LHCN-M2 (cell line): ENCODE measurements at places on chromosomes 6 and 20. TPM values are rescaled to one million over a fixed set of nuclear protein-coding genes. Genes with fewer than 3 reads are reported as not detected.
A peak's percentile ranks its signal among the peaks of the same experiment; 100 is the strongest.

FAM184A gene
- 0.29 and 0.51 TPM in 2 replicates for total RNA-seq

SDC4 gene
- total RNA-seq = 102 and 126 TPM in 2 replicates

GRCh38 chr6:48735846-48736245, 624.8 kb upstream of the PTCHD4 start:
- DNase-seq = no peak

- DNase-seq = peak; percentile 5
These were observed 6.6 kb downstream of the APOBEC2 start for GRCh38 chr6:41059556-41059955.

GRCh38 chr20:14741616-14742015, 404.2 kb upstream of the FLRT3 start:
- DNase-seq = no peak

GRCh38 chr6:22091424-22091948, 205.3 kb downstream of the PRL start:
- DNase-seq = no peak

- peak; percentile 68 for DNase-seq
These were observed 33.0 kb downstream of the SLCO4A1 start for GRCh38 chr20:62675156-62675876.

DNA sequence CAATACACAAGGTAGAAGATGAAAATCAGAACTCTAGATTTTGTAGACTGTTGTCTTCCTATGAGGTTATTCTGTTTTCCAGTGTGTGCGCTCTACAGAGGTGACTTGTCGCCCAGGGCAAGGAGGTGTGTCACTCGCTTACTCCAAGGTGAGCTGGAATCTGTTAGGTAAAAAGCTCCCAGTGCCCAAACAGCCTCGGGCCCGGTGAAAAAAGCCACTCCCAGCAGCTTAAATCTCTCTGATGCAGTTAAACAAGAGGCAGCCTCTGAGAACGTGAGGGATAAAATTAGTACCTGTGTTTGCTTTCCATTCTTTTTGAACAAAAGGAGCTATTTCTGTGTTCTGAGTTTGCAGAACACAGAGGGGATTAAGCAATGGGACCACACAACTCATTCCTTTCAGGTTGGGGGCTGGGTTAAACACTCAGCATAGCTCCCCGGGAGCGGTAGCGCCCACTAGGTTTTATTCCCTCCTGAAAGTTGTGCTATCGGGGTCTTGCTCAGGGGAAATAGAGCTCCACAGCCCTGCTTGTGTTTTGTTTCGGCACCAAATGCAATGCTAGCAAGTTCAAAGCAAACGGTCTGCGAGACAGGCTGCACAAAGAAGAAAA, 181.2 kb downstream of the FOXA2 start:
- DNase-seq = no peak

DNA sequence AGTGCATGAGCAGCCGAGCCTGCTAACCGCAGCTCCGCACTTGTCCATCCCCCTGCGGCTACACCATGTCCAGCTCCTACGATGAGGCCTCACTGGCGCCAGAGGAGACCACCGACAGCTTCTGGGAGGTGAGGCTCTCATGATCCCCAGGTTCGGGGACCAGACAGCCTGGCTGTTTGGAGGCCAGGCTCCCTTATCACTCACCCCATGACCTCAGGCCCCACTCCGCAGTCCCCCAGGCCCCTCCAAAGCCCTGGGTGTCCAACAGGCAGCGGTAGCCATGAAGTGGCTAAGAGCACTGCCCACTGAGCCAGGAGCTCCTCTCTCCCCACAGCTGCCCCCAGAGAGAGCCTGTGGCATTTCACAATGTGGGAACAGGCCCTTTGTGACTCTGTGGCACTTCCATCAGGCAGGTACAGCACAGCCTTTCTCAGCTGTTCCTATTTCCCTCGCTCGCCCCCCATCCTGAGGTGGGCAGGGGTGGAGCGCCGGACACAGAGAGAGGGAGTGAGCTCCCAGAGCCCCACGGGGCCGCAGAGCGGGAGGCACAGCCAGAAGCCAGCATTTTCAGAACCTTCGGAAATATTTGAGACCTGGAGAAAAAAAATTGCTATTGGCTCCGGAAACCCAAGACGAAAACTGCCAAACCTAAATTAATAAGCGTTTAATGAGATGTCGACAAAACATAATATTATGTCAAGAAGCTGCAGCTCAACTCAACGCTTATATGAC, 29.7 kb downstream of the SPDEF start:
- DNase-seq = no peak

- no peak for DNase-seq
These were observed 170.6 kb downstream of the TRMT11 start for GRCh38 chr6:126156973-126157372.

DNA sequence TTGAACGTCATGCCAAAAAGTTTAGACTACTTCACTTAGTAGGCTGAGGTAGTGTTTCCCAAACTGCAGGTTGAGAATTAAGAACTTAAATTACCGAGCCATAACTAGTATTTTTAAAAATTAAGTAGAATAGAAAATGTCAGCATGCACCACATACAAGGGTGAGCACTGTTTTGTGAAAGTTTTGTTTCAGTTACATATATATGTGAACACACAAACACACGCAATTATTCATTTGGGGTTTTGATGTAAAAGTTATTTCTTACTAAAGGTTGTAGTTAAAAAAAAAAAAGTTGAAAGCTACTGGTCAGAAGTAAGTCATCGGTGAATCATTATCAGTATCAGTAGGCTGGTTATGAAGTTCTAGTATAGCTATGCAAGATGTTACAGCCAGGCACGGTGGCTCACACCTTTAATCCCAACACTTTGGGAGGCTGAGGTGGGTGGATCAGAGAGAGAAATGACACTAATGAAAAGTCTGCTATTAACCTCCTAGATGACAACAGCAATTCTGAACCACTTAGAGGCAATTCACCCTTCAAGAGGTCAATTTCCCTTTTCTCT, 24.1 kb downstream of the FASTKD5 start:
- DNase-seq = peak; percentile 11

- DNase-seq = peak; percentile 72
These were observed 42.8 kb upstream of the UBR2 start for GRCh38 chr6:42520786-42521607.

GRCh38 chr6:84526631-84527030, 237.8 kb downstream of the TBX18 start:
- DNase-seq = no peak

- peak; percentile 98 for DNase-seq
These were observed 19.9 kb downstream of the ATXN1 start for GRCh38 chr6:16741112-16742016.

GRCh38 chr6:2028457-2029038, 216.9 kb downstream of the GMDS start:
- no peak for DNase-seq

DNA sequence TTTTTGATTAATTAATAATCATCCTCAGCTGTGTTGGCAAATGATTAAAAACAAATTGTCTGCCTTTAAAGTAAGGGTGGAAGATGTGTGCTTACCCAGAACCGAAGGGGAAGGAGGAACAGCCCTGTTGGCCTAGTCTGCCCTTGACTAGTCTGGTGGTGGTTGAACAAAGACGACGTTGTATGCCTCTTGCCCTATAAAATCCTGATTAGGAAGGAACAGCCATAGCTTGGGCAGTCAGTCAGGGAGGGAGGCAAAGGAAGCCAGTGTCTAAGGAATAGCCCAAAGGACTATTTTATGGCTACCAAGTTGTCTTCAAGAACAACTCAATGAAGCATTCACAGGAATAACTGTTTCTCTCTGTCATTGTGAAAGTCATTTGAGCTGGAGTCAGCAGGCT, 70.7 kb downstream of the PRDM1 start:
- no peak for DNase-seq

DNA sequence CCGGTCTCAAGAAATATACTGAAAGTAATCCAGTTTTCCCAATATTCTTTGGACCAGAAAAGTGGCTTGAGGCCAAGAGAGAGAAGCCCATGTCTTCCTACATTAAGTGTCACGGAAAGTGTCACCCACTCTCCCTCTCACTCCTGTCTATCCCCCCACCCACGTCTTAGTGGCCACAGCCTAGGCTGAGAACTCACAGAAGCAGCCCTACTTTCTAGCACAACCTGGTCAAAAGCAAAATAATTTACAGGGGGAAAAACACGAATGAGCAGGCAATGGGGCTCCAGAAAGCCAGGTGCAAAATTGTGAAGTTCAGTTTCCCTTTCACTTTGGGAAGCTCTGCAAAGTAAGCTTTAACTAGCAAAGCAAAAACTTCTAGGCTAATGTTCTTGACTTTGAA, 118.0 kb downstream of the OPRM1 start:
- no peak for DNase-seq

DNA sequence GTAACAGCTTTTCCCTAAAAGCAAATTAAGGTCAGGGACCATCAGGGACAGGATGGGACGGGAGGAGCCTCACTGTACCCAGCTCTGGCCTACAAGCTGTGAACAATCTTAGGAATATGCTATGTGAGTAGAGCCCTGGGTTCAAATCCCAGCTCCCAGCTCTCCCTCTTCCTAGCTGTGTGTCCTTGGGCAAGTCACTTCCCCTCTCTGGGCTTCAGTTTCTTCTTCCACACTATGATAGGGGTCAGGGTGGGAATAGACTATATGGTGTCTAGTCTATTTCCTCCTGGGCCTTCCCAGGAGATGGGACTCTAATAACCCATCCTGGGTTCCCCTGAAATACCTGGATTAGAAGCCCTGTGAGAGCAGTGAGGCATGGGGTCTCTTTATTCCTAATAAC, 41.6 kb downstream of the CPNE5 start:
- DNase-seq = no peak

- DNase-seq = no peak
These were observed 4.3 kb downstream of the TGM6 start for GRCh38 chr20:2385026-2385425.
